ENCODE measurements at places on chromosomes 1 and 21.

DNA sequence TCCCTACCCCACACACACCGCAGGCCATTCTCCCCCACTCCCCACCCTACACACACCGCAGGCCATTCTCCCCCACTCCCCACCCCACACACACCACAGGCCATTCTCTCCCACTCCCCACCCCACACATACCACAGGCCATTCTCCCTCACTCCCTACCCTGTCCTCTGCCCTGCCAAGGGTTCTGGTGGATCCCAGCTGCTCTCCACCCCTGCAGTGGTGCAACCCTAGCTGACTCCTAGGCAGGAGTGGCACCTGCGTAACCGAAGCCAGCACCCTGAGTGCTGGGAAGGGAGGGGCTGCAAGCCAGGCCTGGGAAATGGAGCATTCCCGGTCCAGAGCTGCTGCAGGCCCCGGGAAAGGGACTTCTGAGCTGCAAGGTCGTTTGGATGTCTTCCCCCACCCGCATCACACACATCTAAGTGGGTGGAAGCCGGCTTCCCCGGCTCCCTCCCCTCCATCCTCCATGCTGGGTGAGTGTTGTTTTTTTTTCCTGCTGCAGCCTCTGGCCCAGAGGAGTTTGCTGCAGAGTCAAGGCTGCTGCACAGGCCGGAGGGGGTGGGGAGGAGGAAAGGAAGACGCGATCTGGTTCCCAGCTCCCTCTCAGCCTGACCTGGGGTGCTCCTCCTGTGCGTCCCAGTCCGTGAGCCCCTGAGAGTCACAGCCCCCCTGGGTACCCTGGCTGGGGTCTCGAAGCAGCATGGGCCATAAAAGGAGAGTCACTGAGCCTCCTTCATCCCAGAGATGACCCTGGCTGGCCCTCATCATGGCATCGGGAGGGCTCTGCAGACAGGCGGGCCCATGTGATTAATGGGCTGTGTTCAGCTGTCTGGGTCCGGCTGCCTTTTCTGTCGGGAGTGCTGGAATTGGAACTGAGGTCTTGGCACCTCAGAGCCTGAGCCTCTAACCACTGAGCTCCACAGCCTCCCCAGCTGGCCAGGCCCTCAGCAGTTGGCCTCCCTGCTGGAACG lies 16.1 kb downstream of the H6PD start:
- no peak for DNase-seq

DNA sequence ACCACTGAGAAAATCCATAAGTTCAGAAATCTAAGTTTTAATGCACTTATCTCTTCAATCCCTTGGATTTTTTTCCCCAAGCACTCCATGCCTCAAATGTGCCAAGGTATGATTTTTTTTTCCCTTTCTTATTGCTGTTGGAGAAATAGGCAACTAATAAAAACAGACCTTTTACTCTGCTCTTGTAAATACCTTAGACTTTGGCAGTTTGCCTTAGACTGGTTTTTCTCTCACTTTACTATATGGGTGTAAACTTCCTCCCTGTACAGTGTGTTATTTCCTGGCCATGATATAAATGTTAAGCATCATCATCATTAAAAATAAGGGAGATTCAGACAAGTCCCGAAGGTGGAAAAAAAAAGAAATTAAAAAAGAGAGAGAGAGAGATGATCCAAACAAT lies 65.7 kb downstream of the LRRC8C start:
- no peak for DNase-seq

DNA sequence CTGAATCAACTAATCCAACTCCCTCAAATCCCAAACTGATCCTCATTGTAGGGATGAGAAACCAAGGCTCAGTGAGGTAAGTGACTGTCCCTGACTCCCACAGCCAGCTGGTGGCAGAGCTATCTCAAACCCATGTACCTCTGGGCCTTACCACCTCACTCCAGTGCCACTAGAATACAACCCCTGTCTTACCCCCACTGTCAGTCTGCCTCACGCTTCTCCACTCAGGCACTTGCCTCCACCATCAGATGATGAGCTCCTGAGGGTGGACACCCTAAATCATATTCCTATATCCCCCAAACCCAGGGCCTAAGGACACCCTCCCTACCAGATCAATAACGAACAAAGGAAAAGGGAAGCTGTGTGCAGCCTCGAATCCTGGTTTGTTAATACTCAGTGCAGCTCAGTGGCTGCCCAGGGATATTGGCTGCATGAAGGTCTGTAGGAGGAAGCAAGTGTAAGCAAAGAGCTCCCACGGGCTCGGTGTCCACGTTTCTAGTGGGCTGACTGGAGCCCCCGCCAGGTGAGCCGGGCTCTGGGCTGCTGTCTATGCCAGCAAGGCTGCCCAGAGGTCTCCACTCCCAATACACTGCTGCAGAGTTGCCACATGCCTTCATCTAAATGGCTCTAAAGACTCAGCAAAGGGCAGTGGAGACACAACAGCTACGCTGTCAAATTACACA lies 533.4 kb downstream of the MATN1 start:
- no peak for DNase-seq

GRCh38 chr1:216812966-216813365 lies 89.7 kb upstream of the ESRRG start:
- DNase-seq = no peak

- DNase-seq = no peak
Observed at GRCh38 chr1:5993556-5994491, 1.6 kb upstream of the NPHP4 start.

DNA sequence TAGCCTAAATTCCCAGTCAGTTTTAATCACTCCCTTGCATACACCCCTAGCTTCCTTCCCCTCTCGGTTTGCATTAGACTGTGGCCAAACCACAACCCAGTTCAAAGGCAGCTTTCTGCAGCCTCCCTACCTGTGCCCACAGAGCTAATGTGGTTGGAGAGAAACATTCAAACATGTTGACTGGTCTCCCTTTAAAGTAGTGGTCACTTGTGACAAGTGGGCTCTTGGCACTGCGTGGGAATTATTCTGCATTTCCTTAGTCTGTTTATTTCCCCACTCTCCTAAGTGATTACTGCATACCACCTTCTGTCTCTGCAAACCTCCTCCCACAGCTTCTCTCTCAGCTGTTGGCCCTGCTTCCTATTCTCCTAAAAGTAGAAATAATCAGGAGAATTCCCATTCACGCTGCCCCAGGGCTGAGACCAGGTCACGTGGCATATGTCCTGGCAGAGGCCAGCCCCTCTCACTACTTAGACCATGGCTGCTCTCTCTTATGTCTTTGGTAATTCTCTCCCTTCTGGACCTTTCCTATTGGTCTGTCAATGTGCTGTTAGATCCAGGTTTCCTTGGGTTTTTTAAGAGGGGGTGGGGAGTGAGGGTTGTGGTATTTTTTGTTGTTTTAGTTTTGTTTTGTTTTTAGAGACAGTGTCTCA lies 38.4 kb upstream of the CD101 start:
- DNase-seq = no peak

- DNase-seq = no peak
Observed at GRCh38 chr1:3680488-3681230, 28.3 kb downstream of the TP73 start.

DNA sequence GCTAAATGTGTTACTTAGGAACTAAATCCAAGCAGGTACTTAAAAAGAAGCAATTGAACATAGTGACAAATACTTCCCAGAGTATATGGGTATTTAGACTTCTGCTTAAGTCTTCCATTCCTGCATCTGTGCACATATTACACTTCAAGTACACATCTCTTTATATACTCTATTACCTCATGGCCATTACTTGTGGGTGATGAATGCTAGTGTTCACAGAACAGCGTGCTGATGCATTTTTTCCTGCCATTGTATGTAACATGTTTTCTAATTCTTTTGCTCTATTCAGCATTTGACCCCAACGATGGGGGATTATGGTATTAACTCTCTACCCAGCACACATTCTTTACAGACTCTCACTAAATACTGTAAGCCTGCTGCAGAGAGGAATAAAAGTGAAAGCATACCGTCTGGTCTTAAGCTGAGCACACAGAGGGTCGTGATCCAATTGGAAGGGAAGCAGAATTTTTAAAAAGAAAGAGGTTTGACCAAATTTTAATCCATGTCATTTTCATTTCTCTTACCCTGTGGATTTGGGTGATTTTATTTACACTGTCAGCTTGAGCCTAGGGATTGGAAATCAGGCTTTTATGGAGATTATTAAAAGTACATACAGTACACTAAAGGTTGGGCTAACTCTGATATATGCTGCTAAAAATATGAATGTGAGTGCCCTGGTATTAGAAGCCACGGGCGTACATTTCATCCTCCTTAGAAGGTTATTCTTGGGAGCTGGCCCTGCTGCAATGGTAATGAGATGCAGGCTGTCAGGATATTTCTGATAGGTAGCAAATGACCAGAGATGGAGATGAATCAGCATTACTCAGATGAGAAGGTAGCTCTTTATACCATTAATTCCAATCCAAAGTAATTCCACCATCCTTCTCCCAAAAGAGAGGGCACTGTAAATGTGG lies 95.5 kb upstream of the PROX1 start:
- no peak for DNase-seq

- DNase-seq = no peak
Observed at GRCh38 chr1:241356187-241356518, 852 bp downstream of the RGS7 start.

DNA sequence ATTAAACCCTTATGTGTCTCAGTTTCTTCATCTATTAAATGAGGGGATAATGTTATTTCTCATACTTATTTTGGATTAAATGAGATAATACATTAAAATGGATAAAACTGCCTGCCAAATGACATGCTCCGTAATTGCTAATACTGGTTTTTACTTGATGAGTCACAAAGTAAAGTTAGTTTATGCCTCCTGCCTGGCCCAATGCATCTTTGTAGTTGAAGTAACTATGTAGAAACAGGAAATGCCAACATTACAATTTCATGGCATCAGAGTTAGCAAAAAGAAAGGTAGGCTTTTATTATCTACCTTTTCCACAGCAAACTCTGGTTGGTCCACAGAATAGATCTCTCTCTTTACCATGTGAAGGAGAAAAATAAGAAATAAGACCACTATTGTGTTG lies 214.5 kb downstream of the TBX15 start:
- DNase-seq = no peak

GRCh38 chr1:29379443-29380073 lies 143.2 kb downstream of the PTPRU start:
- DNase-seq = no peak

DNA sequence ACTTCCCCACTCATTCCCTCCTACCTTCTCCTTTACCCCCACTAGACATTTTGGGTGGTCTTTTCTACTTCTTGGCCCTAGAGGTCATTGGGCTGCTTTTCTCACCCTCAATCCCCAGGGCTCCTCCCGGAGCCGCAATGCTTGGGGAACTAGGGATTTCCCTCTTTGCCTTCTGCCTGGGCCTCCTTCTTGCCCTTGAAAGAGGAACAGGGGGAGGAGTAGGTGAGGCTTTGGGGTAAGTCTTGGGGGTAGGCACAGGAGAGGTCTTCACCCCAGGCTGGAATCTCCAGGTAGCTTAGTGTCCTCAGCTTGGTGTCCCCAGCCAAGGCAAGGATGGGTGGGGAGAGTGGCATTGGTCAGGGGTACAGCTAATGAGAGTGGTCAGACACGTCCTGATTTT lies 56.2 kb upstream of the EPS8L3 start:
- no peak for DNase-seq

DNA sequence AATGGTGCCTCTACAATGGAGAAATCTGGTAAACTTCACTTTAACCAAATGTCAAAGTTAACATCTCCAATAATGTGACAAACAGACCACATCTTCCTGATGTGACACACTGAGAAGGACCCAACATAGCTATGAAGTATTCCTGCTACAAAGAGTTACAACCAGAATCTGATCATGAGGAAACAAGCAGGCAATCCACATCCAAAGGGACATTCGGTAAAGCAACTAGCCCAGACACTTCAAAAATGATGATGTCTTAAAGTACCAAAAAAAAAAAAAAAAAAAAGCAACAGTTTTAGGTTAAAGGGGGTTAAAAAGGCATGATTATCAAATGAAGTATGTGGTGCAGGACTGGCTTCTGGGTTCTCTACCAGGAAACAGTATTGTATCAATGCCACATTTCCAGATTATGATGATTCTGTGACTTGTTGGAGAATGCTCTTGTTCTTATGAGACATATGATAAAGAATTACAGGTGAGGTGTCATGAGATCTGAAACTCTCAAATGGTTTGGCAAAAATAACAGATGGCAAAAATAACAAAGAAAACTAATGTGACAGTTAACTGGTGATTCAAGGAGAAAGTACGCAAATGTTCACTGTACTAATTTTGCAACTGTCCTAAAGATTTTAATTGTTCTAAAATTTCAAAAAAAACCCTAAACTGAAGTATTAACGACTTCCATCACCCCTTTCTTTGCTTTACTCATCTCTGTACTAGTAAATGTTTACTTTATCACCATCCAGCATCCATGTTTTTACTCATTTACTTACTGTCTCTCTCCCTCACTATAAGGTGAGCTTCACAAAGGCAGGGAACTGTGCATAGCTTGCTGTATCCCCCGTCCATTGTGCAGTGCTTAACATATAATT lies 2.8 kb downstream of the CD58 start:
- DNase-seq = no peak

- no peak for DNase-seq
Observed at GRCh38 chr1:50661626-50662025, 238.4 kb upstream of the DMRTA2 start.

GRCh38 chr1:27894521-27894920 lies 22.2 kb downstream of the THEMIS2 start:
- DNase-seq = no peak

- peak; percentile 55 for DNase-seq
Observed at GRCh38 chr1:63773815-63774616, at the start of gene ROR1. Gene ROR1 (plus strand): TSS chr1:63774017.
